CD14-positive monocyte (primary cell): ENCODE measurements at places on chromosomes 3 and 15.

- H3K36me3 ChIP-seq = no peaks in the 10 kb centered on the region
- H3K27ac ChIP-seq = no peak overlapping the region
- H3K4me3 ChIP-seq = no peak overlapping the region
These were observed 33.0 kb upstream of the LACTB start for GRCh38 chr15:63088533-63089245.

- peaks cover 6% of the 10 kb centered on the region for H3K4me1 ChIP-seq
- H3K36me3 ChIP-seq = no peaks in the 10 kb centered on the region
- no peak overlapping the region for H3K4me3 ChIP-seq
- no peaks in the 10 kb centered on the region for H3K27me3 ChIP-seq
- H3K27ac ChIP-seq = no peak overlapping the region
These were observed 9.1 kb upstream of the HHATL start for GRCh38 chr3:42711491-42712343.

DNA sequence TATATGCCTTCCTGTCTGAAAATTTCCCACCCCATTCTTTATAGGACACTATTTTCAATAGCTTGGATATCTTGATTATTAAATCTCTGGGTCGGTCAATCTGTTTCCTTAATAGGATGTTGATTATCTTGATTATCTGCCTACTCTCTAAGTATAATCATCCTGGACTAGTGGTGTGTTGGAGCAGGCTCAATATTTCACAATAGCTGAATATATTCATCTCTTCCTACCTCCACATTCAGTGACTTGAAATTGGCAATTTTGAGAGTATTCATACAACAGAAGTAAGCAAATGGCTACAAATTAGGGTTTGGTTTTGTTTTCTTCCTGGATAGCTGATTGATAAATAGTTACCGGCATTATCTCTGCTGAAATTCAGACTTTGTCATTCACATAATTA, 1162.6 kb downstream of the ROBO1 start:
- no peak overlapping the region for H3K27ac ChIP-seq
- DNase-seq = no peak
- no peaks in the 10 kb centered on the region for H3K27me3 ChIP-seq
- no peak overlapping the region for H3K4me3 ChIP-seq

DNA sequence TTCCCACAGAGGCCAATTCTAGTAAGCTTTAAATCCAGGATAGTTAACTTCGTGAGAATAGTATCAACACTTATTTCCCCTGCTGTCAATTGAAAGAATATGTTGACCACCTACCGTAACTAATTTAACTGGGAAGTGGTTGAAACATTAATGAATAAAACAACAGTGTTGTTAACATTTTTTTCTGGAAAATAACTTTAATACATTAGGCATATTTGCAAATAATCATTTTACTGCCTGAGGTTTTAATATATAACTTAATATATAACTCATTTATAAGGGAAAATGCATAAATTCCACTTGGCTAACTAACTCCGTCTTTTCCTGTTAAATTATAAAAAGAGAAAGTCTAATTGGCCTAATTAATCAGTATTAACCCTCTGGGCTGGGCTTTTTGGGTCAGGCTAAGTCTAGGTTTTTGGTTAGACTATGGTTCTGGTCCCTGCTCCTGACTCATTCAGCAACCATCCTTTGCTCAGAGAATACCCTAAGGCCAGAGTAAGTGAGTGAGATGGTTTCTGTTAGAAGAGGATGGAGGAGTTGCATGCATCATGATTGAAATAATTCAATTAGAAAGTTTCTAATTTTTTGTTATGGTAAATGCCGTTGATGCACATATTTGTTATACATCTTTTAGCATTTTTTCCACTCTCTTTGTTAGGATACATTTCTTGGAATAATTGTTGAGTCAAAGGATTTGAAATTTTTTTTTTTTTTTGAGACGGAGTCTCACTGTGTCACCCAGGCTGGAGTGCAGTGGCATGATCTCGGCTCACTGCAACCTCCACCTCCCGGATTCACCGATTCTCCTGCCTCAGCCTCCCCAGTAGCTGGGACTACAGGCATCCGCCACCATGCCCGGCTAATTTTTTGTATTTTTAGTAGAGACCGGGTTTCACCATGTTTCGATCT, 10.8 kb upstream of the SKIL start:
- DNase-seq = no peak
- H3K36me3 ChIP-seq = no peaks in the 10 kb centered on the region
- H3K4me3 ChIP-seq = no peak overlapping the region
- no peaks in the 10 kb centered on the region for H3K27me3 ChIP-seq

DNA sequence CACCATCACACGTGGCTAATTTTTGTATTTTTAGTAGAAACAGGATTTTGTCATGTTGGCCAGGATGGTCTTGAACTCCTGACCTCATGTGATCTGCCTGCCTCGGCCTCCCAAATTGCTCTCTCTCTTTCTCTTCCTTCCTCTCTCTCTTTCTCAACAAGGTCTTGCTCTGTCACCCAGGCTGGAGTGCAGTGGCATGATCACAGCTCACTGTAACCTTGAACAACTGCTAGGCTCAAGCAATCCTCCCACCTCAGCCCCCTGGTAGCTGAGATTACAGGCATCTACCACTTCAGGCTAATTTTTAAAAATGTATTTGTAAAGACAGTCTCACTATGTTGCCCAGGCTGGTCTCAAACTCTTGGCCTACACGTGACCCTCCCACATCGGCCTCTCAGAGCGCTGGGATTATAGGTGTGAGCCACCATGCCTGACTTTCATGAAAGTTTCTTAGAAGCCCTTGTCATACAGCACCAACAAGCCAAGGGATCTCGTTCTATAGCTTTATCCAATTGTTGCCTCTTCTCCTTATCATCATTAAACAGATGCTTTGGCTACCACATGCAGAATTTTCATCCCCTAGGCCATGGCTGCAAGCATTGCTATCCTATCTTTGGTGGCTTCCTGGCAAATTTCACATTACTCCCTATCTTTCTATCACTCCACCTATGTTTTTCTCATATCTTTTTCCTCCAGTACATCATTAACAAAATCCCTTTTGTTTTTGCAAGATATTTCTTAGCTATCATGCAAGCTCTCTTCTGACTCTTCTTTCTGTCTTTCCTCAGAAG, 5.7 kb downstream of the CCDC32 start:
- no peak for DNase-seq
- peaks cover 30% of the 10 kb centered on the region for H3K36me3 ChIP-seq
- peaks cover 6% of the 10 kb centered on the region for H3K4me1 ChIP-seq
- no peaks in the 10 kb centered on the region for H3K27me3 ChIP-seq
- no peak overlapping the region for H3K27ac ChIP-seq
- no peak overlapping the region for H3K4me3 ChIP-seq

- H3K36me3 ChIP-seq = peaks cover 70% of the 10 kb centered on the region
- H3K27ac ChIP-seq = no peak overlapping the region
- no peaks in the 10 kb centered on the region for H3K27me3 ChIP-seq
- no peaks in the 10 kb centered on the region for H3K4me1 ChIP-seq
These were observed 48.1 kb downstream of the HSPBAP1 start for GRCh38 chr3:122745369-122746021.

DNA sequence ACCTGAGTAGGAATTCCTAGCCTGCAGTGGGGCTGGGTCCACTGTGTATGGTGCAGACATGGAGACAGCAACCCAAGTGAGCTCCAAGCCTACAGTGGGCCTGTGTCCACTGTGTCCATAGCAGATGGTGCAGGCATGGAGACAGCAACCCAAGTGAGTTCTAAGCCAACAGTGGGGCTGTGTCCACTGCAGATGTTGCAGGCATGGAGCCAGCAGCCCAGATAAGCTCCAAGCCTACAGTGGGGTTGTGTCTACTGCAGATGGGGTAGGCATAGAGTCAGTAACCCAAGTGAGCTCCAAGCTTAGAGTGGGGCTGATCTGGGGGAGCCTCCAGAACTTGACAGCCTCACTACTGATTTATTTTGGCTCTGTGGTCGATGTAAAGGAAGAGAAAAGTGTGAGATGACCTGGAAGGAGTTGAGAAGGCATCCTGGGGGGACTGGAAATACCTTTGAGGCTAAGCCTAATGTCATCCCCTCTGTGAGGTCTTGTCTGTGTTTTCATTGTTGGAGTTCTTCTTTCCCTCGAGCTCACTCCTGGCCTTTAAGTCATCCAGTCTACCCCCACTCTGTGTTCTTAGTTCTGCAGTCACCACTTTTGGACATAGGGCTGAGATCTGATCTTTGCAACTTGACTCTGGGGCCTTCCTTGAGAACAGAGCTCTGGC, 22.4 kb upstream of the IL16 start:
- H3K27ac ChIP-seq = no peak overlapping the region
- no peak overlapping the region for H3K4me3 ChIP-seq
- H3K27me3 ChIP-seq = no peaks in the 10 kb centered on the region
- H3K4me1 ChIP-seq = no peaks in the 10 kb centered on the region
- H3K36me3 ChIP-seq = no peaks in the 10 kb centered on the region
- DNase-seq = no peak

DNA sequence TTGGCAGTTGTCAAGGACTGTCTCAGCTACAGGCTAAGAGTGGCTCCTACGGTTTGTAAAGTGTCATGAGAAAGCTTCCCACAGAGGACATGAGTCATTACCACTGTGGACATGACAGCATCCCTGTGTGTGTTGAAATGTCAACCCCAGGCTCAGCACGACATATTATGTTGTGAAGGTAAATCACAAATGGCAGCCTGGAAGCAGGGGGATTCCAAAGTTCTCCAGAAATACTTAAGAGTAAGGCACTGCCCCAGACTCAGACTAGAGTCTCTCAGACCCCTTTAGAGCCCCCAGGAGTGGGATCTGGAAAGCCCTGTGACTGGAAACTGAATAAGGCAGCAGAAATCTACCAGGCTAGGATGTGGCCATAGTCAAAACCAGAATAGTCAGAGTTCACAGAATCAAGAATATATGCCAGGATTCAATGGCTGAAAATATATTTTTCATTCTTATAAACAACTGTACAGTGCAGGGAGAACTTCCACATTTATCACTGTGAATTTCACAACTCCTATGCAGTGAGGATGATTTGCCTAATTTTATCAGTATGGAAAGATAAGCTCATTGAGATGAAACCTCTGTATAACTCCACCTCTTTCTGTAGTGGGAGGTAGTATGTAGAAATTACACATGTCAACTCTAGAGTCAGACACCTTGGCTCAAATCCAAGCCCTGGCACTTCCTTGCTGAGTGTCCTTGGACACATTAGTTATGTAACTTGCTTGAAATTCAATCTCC, 237.1 kb upstream of the CFAP20DC start:
- no peaks in the 10 kb centered on the region for H3K36me3 ChIP-seq
- peak overlapping the region; percentile 98 for H3K27ac ChIP-seq
- H3K27me3 ChIP-seq = no peaks in the 10 kb centered on the region
- no peak overlapping the region for H3K4me3 ChIP-seq
- peak; percentile 95 for DNase-seq

DNA sequence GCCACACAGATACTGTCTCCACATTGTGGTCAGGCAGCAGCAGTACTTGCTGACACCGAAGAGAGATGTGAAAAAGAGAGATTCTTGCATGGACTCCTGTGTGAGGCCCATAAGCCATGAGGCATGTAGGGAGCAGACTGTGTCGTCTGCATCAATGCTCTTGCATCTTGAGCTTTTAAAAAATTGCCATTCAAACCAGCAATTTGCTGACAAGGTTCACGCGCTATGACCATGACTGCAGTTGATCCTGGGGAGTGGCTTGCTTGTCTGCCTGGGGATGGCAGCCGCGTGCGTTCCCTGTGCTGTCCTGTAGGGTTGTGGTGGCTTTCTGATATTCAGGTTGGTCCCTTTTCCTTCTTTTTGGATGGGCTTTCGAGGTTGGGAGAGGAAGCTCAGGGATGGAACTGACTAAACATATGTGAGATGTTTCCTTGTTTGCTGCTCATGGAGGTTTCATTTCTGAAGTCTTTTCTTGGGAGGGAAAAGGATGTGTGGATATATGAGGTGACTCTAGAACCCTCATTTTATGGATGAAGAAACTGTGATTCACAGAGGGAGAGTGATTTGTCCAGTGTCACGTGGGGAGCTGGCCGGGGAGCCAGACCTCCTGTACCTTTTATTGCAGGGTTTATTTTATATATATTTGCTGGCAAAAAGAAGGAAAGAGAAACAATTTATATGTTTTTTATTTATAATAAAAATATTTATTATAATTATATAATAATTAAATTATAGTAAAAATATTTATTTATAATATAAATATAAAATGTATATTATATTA, 48.6 kb downstream of the LPP start:
- H3K27ac ChIP-seq = no peak overlapping the region
- no peak for DNase-seq
- H3K36me3 ChIP-seq = peaks cover 21% of the 10 kb centered on the region
- H3K4me3 ChIP-seq = no peak overlapping the region
- H3K27me3 ChIP-seq = no peaks in the 10 kb centered on the region
- peaks cover 9% of the 10 kb centered on the region for H3K4me1 ChIP-seq

GRCh38 chr3:11653298-11654055, 9.8 kb upstream of the VGLL4 start:
- DNase-seq = no peak
- no peaks in the 10 kb centered on the region for H3K27me3 ChIP-seq
- no peak overlapping the region for H3K27ac ChIP-seq
- H3K4me3 ChIP-seq = no peak overlapping the region
- no peaks in the 10 kb centered on the region for H3K36me3 ChIP-seq

DNA sequence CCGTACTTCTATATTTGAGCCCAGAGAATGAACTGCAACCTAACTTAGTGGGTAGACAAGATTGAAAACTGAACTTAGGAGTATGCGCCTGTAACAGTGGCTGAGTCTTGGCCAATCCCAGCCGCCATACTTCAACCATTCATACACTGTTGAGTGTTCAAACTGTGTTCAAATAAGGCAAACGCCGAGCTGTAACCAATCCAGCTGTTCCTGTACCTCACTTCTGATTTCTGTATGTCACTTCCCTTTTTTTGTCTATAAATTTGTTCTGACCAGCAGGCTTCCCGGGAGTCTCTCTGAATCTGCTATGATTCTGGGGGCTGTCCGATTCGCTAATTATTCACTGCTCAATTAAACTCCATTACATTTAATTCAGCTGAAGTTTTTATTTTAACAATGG, 58.6 kb upstream of the TPM1 start:
- no peaks in the 10 kb centered on the region for H3K4me1 ChIP-seq
- no peak overlapping the region for H3K27ac ChIP-seq
- no peaks in the 10 kb centered on the region for H3K36me3 ChIP-seq
- H3K27me3 ChIP-seq = no peaks in the 10 kb centered on the region

DNA sequence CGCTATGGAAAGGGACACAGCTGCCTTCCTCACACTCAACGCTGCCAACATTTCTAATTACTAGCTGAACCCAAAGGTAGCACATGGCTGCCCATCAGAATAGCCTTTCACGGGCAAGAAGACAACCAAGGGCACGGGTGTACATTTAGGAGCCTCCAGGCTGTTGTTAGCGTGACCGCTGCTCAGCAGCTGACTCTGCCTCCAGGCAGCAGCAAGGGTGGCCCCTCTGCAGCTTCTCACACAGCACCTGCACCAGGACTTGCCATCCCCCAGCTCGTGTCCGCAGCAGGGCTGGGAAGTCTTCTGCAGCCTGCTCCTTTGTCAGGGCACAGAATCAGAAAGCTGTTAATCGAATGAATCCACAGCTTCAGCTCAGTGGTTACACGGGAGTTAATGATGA, 146.8 kb downstream of the ADAMTS17 start:
- H3K27ac ChIP-seq = no peak overlapping the region
- no peaks in the 10 kb centered on the region for H3K36me3 ChIP-seq
- no peaks in the 10 kb centered on the region for H3K4me1 ChIP-seq
